ENCODE measurements at places on chromosomes 11 and 22. TPM values are rescaled to one million over a fixed set of nuclear protein-coding genes. Genes with fewer than 3 reads are reported as not detected.

The FOLR1 gene
- total RNA-seq, result not detected

The MMP1 gene
- 4,071 TPM for total RNA-seq

The OR56A1 gene
- not detected for total RNA-seq

The IGLL1 gene
- total RNA-seq, result not detected

Measured in vein endothelial cell (primary cell).